ENCODE measurements at places on chromosomes 5 and 9.

DNA sequence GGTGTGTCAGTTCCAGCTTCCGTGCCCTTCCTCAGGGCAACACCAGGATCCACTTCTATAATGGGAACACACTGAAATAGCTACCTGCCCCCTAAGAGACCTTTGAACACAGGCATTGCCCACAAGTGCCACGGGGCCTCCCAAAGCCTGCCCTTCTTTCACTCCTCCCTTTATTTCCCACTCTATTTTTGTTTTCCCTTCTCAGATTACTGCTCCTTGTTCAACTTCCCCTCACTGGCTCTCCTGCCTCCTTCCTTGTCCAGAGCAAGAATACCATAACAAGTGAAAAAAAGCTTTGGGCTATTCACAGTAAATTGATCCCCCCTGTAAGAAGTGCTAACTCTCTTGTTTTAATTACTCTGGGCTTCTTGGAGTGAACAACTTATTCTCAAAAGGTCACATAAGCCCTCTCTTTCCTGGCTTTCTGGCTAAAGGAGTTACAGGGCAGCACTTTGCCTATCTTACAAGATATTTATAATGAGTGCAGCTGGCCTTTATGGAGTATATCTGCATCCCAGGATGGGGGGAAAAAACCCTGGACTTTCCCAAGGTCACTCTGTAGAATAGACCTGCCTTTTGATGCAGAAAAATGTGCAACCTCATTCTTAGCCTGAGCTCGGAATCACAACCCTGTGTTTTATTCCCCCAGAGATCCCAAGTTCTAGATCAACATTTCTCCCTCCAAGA is 11.3 kb downstream of the CTXN3 start:
- no peak for DNase-seq

DNA sequence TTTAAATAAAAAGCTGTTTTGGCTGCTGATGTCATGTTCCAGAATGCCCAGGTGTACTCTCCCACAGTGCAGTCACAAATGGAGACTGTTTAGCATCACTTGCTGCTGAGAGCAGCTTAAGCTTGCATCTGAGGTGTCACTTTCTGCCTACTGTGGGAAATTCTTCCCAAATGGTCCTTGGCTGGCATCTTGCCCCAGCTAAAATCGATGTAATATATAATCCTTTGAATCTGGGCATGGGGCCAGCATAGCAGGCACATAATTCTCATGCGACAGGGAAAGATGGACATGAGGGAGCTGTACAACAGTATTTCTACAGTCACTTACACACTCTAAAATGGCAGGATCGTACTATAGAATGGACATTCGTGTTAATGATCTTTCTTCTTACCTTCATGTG is 144.3 kb downstream of the MACIR start:
- no peak for DNase-seq

DNA sequence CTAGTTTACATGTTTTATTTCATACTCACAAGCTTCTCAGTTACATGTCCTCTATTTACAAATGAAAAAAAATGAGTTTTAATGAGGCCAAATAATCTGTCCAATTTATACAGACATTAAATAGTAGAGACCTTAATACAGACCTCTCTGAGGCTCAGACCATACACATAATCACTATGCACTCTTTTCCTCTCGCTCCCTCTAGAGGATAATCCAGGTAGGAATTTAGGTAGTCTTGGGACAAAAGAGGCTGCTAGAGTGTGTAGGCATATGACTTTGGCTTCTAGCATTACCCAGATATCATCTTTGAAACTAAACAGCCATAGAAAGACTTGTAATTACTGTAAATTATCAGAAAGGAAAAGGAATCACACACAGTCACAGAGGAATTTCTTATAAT is 444.7 kb downstream of the HINT1 start:
- DNase-seq = no peak

- DNase-seq = no peak
Observed at GRCh38 chr9:89798547-89799120, 193.8 kb downstream of the GADD45G start.

- DNase-seq = no peak
Observed at GRCh38 chr5:178196281-178196812, 8.0 kb upstream of the HNRNPAB start.

DNA sequence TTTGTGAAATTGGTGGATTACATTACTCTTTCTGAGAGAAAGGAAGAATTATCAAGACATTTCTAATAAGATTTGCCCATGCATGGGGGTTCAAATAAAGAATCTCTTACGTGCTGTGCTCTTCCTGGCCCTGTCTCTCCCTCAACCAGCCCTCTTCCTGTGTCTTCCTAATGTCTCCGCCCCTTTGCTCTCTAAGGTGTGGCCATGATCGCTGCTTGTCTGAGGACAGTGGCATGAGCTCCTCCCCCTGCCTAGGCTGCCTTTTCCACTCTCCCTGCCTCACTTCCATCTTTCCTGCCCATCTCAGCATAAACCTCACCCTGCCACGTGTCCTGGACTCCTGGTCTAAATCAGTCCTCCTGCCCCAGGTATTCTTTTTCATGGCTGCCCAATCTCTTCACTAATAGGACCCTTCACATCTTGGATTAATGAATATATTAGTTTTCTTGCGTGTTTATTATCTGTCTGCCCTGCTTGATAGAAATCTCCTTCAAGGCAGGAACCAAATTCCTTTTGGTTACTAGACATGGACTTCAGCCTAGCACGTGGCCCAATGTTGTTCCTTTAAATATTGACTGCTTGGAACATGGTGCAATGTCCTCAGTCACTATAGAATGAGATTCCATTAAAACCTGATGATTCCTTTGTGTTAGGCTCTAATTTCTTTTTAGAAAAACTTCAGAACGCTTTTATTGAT is 122.3 kb downstream of the MTRR start:
- no peak for DNase-seq
